Activated CD4-positive, alpha-beta memory T cell treated with anti-CD3 and anti-CD28 coated beads for 36 hours (primary cell): ENCODE measurements at places on chromosomes 4 and X.

DNA sequence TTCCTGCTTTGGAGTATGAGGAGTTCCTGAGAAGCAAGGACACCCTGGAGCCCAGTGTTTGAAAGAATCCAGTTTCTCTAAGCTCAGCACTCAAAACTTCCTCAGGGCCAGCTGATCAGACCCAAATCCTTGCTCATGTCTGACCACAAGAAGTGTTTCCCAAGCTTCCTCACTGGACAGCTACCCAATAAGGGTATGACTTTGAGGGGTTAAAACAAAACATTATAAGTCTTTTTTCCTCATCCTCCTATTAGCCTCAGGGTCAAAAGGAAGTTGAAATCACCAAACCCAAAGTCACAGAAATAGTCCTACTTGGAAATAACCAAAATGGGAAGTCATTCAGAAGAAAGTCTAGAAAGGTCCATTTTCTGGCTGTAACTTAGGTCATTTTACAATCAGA lies 13.7 kb downstream of the ZBTB33 start:
- no peak for DNase-seq

GRCh38 chrX:68059469-68059868 lies 373.8 kb downstream of the OPHN1 start:
- DNase-seq = no peak

DNA sequence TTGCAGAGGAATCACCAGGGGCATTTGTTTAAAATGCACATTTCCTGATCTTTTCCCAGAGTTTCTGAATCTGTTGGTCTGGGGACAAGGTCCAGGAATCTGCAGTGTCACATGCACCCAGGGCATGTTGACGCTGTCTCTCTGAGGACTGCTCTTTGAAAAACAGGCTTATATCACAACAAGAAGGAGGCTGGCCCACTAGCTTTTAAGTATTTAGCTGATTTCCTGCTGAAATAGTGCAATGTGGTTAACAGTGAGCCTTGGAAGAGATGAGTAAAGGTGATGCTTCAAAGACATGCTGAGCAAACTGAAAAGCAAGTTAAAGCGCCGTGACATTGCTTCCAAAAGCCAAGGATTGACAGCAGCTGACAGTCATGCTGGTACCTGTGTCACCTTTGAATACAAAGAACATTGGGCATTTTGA lies 18.6 kb upstream of the SEPSECS start:
- DNase-seq = peak; percentile 40

- DNase-seq = no peak
Observed at GRCh38 chrX:31093639-31093975, 21.8 kb upstream of the FTHL17 start.

- DNase-seq = peak; percentile 35
Observed at GRCh38 chrX:136779346-136779781, 1.4 kb downstream of the ARHGEF6 start.
